Stimulated activated CD4-positive, alpha-beta T cell treated with anti-CD3 and anti-CD28 coated beads, Interleukin-12 subunit alpha, Interleukin-12 subunit beta, amount 100 ng/mL, for 4 hours (primary cell): ENCODE measurements at places on chromosomes 3 and 15.
A peak's percentile ranks its signal among the peaks of the same experiment; 100 is the strongest.

GRCh38 chr3:105691053-105691452 is 177.8 kb downstream of the CBLB start:
- DNase-seq = no peak

- DNase-seq = no peak
Measured at GRCh38 chr3:963755-964154, 129.1 kb upstream of the CNTN6 start.

GRCh38 chr3:108297647-108298046 is 1.3 kb downstream of the HHLA2 start:
- DNase-seq = no peak

GRCh38 chr15:60448668-60449360 is 30.1 kb downstream of the ICE2 start:
- DNase-seq = no peak

- no peak for DNase-seq
Measured at GRCh38 chr3:178840586-178840985, 231.0 kb downstream of the ZMAT3 start.

DNA sequence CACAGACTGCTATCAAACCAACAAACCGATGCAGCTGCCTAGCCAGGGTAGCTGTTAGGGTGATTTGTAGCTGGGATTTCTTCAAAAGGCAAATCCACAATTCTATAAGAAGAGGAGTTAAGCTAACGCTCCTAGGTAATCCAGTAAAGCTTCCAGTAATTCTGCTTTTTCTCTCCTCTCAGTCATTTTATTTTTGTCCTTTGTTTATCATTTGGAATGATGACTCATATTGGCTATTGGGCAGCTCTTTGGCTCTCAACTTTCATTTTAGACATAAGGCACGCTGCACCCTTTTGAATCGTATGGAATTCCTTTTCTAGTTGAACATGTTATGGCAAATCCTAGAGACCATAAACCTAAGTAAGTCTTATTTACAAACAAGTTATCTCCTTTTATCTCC is 53.2 kb upstream of the PPARG start:
- DNase-seq = no peak

DNA sequence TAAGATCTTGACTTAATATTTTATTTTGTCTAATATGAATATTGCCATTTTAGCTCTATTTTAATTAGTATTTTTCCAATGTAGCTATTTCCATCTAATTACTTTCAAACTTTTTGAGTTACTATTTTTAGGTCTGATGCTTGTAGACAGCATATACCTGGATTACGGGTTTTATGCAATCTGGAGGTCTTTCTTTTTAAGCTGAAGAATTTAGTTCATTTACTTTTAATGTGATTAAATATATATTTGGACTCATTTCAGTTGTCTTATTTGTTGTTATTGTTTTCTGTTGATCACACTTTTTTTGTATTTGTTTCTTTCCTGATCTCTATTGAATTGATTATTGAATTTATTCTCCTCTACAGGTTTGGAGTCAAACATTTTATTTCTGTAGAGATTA is 30.3 kb downstream of the THRB start:
- no peak for DNase-seq

- DNase-seq = no peak
Measured at GRCh38 chr3:111726788-111727305, 131.7 kb upstream of the ZBED2 start.

DNA sequence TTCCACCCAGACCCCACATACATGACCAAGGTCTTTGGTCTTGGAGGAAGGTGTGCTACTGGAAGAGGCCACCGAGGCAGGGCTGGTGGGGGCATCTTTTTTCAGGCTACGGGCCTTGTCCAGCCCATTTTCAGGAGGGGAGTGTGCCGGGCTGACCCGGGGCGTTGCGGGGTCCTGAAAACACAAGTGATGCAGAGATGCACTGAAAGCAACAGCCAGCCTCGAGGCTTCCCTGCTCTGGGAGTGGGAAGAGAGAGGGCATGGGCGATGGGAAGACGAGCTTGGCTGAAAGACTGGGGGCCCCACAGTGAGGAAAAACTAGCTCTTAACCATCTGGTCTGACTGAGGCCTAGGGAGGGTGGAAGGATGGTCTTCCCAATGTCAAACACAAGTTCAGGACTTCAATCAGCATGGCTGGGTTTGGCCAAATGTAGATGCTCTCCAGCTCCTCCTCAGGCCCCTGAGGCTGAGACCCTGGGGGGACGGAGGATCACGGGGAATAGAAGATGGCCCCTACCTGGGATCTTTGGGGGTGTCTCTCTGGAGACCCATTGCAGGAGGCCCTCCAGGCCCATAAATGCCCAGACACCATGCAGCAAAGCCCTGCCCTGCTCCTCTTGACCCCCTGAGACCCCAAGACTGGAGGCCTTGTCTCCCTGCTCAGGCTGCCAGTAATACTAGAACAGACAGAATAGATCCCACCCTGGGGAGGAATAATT is 38.9 kb downstream of the TLE3 start:
- no peak for DNase-seq

GRCh38 chr15:81301385-81301784 is 22.6 kb downstream of the STARD5 start:
- DNase-seq = no peak

DNA sequence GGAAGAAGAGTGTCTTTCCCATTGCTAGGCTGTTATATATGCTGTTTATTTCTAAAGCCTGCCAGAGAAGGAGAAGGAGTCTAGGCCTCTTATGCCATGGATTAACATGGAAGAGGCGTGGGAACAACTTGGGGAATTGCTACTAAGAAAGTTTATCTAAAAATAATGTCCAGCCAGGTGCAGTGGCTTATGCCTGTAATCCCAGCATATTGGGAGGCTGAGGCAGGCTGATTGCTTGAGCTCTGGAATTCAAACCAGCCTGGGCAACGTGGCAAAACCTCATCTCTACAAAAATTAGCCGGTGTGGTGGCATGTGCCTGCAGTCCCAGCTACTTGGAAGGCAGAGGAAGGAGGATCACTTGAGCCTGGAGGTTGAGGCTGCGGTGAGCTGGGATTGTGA is 51.7 kb upstream of the ARPP19 start:
- no peak for DNase-seq

DNA sequence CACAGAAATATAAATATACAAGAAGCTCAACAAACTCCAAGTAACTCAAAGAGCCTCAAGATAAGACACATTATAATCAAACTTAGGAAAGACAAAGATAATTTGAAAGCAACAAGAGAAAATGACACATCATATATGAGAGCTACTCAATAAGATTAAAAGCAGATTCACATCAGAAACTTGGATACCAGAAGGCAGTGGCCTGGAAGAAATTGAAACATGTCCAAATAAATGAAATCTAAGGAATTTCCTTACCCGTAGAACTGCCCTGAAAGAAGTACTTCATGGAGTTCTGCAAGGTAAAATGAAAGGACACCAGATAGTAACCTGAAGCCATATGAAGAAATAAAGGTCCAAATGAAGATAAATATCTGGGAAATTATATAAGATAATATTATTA is 113.9 kb downstream of the LSAMP start:
- no peak for DNase-seq

GRCh38 chr3:63969876-63970275 is 53.4 kb downstream of the PSMD6 start:
- no peak for DNase-seq

- no peak for DNase-seq
Measured at GRCh38 chr3:157436583-157437291, at the start of gene PTX3. Gene PTX3, plus strand, starts transcription at chr3:157436850. Its CDS starts 84 bp downstream, at chr3:157436934.

DNA sequence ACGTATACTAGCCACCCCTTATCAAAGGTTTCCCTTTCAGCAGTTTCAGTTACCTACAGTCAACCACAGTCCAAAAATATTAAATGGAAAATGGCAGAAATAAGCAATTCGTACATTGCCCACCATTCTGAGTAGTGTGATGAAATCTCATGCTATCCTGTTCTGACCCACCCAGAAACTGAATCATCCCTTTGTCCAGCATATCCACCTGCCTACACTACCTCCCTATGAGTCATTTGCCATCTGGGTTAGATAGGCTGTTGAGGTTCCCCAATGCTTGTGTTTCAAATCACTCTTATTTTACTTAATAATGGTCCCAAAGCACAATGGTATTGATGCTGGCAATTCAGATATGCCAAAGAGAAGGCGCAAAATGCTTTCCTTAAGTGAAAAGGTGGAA is 15.3 kb upstream of the PHC3 start:
- no peak for DNase-seq

DNA sequence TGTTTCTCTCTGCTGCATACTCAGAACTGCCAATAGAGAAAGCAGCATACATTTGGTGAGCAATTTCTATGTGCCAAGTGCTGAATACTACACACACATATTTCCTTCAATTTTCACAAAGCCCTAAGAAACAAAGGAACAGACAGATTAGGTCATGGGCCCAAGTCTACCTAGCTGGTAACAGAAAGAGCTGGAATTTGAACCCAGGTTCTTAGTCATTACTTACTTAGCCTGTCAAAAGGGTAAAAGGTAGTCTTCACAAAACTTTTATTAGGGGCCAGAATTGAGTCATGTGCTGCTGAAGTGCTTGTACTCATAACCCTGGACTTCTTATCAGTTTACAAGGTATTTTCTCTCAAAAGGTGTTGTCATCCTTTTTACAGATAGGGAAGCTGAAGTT is 10.4 kb upstream of the ABHD17C start:
- DNase-seq = no peak

GRCh38 chr3:99881121-99881524 is 63.5 kb downstream of the CMSS1 start:
- DNase-seq = no peak

GRCh38 chr3:74592359-74592758 is 22.1 kb downstream of the CNTN3 start:
- DNase-seq = no peak

DNA sequence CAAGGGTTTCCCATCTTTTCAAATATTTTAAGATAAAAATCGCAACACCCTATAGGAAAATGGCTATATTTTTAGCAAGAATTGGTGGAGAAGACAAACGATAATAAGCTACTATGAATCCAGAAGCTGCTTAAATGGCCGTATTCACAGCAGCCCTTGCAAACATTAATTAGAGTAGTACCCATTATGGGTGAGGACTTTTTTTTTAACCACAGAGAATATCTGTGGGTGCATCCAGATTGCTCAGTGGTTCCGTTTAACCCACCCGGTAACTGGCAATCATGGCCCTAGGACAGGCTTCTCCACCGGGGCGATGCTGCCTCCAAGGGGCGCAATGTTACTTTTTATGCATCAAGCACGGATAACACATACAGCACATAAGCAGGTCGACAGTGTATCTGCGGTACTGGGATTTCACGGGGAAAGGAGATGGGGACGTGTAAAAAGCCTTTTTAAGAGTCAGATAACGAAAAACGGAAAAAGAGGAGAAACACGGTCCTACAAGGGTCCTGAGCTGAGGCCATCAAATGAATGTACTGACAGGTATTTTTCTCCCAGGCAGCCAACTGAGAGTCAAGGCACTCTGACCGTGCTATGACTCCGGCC is 968 bp upstream of the TMEM266 start:
- peak; percentile 7 for DNase-seq

DNA sequence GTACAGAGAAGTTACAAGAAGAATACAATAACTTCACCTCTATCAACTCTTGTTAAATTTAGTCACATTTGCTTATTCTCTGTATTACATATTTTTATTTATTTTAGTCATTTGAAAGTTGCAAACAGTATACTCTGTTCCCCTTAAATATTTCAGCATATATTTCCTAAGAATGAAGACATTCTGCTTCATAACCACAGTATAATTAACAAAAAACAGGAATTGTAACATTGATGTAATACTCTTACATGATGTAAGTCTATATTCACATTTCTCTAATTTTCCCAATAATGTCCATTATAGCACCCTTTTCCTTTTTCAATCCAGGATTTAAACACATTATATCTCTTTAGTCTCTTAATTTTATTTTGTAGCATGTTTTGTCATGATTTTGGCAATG is 112.0 kb downstream of the AKAP13 start:
- DNase-seq = no peak

DNA sequence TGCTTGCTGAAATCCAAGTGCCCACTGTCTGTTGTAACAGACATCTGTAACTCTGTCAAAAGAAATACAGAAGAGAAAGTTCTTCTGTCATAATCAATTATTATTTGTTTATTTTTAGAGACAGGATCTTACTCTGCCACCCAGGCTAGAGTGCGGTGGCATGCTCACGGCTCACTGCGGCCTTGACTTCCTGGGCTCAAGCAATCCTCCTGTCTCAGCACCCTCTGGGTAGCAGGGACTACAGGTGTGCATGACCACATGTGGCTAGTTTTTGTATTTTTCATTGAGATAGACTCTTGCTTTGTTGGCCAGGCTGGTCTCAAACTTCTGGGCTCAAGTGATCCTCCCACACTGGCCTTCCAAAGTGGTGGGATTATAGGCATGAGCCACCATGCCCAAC is 177.6 kb upstream of the SETMAR start:
- DNase-seq = no peak

DNA sequence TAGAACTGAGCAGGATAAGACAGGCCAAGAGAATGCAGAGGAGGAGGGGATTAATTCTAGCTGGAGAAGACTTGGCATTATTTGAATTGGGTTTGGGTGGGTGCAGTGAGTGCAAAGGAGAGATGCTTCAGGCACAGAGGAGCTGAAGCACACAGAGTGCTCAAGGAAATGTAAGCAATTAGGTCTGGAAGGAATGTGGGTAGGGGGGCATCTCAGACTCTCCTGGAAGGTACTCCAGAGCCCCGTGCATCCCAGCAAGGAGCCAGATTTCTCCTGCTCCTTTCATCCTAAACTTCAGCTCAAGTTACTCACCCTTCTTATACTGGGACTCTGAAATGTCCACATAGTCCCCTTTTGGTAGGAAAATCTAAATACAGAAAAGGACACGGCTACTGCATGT is 143.6 kb upstream of the PFN2 start:
- no peak for DNase-seq

- DNase-seq = no peak
Measured at GRCh38 chr15:100926971-100927756, 8.0 kb downstream of the LRRK1 start.

DNA sequence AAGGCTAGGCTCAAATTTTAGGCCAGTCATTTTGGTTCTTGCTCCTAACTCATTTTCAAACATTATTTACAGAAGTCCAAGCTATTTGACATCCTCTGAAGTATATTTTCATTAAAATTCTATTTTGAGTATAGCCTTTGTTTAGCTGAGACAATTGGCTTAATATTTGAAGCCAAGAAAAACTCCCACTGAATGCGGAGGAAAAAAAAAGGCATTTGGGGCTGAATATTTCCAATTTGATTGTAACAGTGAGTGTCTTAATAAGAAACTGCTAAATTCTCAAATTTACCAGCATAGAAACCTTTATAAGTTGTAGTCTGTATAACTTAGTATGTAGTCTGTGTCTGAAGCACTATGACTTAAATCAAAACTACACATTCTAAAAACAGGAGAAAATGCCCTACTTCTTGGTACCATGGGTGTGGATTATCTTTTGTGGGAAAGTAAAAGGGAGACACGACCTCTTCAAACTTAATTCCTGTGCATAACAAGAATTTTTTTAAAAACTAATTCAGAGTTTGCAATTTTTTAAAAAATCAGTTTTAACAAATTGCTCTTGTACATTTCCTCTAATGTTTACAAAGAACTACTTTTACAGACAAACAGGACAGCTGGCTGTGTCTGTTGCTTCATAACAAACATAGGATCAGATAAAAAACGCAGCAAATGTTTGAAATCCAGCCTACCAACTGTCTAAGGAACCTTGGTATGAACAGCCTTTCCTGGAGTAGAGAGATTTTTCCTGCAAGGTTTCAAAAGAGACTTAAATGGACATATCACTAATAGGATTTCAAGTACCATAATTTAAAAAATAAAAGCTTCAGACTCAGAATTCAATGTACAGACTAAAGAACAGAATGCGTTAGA is 52.7 kb upstream of the LMOD3 start:
- DNase-seq = no peak
